ENCODE measurements at places on chromosomes 2 and 18.

DNA sequence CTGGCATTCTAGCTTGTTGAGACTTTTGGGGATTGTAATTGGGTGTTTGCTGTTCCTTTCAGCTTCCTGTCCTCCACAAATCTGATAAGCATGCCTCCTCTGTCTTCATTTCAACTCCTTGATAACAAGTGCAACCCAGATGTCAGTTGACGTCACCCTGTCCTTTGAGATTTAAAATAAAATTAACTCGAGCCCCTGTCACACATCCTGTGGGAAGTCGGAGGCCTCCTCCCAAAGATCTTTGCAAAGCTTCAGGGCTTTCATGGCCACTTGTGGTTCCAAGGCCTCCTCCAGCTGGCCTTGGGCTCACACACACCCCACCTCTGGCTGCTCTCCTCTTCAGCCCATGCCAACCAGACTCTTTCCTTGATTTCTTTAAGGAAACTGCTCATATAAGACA lies 69.9 kb upstream of the ITGA6 start:
- DNase-seq = no peak

DNA sequence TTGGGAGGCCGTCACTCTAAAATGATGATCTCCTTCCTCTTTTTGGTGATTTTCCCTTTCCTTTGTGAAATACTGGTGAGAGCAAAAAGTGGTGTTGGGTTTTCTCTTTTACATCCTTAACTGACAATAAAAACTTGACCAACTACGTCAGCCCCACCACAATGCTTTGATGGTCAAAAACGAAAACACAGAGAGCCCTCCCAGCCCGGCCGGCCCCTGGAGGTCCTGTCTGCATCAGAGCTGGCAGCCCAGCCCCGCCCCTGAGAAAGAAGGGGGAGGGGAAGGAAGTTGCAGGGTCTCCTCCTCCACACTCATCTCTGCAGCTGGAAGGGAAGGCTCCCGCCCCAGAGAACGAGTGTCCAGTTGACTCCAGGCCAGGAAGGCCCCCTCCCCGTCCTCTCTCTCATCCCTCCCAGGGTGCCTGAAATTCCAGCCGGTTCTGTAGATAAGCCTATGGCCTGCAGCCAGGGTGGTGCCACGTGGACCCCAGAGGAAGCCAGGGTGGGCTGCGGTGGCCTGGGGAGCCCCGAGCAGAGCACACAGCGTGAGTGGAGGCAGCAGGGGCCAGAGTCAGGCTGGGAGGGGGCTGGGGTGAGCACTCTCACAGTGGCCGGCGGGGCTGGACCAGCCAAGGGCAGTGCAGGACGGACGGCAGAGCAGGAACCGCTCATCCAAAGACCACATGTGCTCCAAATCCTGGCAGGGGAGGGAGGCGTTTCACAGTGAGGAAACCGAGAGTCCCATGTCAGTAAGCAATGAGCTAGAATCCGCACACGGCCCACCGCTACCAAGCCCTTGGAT lies 19.8 kb downstream of the BIN1 start:
- no peak for DNase-seq

GRCh38 chr18:48442761-48443160 lies 33.6 kb upstream of the ZBTB7C start:
- no peak for DNase-seq

DNA sequence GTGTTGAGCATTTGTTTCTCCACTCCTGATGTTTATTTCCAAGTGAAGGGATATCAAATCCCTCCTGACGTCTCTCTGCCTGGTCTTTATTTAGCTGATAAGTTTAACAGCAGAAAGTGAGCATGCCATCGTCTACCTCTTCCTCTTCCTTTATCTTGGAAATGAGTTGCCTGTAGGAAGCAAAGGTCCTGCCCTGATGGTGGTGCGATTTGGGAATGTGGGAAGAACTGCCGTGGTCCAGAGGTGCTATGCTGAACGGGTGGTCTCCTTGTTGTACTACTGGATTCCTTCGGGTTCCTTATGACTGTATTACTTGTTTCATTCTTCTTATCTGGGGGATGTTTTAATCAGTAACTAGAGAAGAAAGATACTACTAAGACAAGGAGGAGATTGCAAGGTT lies 217.5 kb downstream of the PMAIP1 start:
- no peak for DNase-seq

- DNase-seq = no peak
These were observed 25.6 kb downstream of the COBLL1 start for GRCh38 chr2:164816046-164816445.

GRCh38 chr2:223626716-223627115 lies 24.6 kb upstream of the SCG2 start:
- no peak for DNase-seq

DNA sequence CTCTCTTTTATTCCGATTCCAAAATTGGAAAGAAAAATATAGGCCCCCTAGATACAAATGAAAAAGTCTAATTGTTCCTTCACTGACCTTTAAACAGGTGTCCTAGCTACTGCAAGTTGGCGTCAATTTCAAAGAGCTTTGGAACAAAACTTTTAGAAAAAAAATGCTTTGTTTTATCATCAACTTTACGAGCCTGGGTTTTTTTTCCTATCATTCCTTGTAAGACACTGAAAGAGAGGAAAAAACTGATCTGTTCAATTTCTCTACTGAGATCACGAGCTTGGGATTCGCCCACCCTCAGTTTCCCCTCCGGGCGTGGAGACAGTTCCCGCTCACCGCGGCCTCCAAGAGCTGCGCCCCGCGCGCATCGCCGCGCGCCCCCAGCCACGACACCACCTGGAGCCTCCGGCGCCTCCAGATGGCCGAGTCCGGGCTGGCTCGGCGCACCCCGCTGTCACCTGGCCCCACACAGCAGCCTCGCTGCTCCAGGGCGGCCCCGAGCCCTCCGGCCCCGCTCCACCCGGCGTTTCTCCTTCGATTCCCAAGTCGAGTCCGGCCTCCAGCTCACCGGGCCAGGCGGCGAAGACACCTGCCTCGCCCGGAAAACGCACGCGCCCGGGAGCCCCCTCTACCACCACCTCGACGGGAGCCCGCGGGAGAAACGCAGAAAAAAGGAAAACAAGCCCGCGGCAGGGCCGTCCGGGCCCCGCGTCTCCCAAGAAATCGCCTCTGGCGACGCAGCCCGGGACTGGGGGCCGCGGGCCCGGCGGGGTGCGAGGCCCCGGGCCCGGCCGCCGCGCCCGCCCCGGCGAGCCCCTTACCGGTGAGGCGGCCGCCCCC lies 656 bp downstream of the TBC1D8 start:
- peak; percentile 18 for DNase-seq

DNA sequence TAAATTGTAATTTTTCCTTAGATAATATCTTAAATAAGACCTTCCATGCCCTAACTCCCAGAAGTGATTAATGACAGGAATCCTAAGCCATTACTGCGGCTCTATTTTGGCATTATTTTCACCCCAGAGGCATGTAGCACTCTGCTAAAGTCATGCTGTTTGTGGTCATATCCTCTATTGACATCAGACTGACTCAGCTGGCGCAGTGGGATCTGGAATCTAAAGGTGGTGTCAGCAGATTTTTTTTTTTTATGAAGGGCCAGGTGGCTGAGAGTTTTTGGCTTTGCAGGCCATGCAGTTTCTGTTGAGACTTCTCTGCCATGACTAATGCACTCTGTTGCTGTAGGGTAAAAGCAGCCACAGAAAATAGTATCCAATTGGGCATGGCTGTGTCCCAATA lies 64.1 kb upstream of the ACVR1C start:
- DNase-seq = no peak

DNA sequence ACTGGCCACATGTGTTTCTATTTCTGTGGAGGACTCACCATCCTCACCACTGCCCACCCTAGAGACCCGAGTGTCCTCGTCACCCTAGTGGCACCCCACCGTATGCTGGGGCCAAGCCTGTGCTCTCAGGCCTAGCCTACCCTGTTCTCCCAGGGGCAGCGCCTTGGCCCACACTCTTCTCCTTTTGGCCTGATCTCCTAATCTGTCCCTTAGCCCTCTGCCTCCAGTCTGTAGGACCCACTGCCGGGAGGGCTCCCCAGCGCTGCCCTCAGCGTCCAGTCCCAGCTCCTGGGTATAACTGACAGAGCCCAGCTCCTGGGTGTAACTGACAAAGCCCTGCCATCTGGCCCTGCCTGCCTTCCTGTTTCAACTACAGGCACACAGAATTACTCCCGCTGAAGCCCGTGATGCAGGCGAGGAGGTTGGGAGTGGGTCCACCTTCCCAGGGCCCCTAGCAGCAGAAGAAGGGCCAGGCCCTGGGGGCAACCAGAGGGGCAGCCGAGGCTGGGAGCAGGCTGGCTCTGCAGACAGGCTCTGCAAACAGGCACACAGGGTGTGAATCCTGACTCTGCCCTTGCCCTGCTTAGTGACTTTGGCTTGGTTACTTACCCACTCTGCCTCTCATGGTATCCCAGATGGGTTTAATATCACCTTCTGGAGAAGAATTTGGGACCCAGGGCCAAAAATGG lies 25.6 kb upstream of the PTMA start:
- DNase-seq = no peak

DNA sequence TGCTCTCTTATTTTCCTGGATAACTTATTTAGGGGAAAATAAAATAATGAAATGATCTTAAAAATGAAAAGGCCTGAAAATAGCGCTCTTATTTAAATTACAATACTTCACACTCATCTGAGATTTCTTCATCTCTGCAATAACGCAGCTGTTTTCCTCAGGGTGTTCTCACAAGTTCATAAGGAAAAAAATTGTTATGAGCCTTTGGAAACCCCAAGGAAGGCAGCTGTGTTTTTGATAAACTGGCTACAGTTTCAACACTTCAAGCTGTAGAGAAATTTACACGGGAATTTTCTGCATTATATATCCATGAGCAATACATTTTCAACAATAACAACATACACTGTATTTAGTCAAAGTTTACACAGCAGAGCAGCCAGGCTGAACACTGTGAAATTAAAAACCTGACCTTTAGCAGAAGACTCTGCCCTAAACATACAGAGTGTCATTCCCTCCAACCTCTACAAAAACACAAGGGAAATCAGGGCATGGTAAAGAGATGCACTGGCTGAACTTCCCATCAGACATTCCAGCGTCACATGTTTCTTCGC lies 959.6 kb downstream of the SLC4A3 start:
- no peak for DNase-seq

DNA sequence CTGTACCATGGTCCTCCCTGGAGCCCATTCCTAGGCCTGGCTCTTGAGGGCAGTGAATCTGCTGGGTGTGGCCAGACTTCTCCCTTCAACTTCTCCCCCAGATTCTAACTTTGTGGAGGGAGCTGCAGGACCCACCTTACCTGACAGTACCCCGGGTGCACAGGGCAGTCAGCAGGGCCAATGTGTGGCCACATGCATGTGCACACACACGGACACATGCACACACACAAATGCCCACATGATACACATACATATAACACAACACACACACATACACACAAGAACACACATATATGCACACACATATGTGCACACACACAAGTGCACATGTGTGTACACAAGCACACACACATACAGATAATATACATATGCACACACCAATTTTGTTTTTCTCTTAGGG lies 300.0 kb upstream of the HS6ST1 start:
- DNase-seq = no peak

- DNase-seq = no peak
These were observed 171.1 kb upstream of the RBMS1 start for GRCh38 chr2:160664603-160665140.

- DNase-seq = no peak
These were observed 23.0 kb downstream of the EPHA4 start for GRCh38 chr2:221549143-221549542.

GRCh38 chr2:16613539-16614011 lies 52.1 kb downstream of the CYRIA start:
- DNase-seq = peak; percentile 14

GRCh38 chr2:65700004-65700651 lies 267.7 kb upstream of the SPRED2 start:
- DNase-seq = no peak

- DNase-seq = no peak
These were observed 367.0 kb upstream of the RAB12 start for GRCh38 chr18:8242151-8242696.

- no peak for DNase-seq
These were observed 40.2 kb upstream of the EML4 start for GRCh38 chr2:42128721-42129486.

GRCh38 chr18:33269223-33269622 lies 171.3 kb downstream of the CCDC178 start:
- no peak for DNase-seq

DNA sequence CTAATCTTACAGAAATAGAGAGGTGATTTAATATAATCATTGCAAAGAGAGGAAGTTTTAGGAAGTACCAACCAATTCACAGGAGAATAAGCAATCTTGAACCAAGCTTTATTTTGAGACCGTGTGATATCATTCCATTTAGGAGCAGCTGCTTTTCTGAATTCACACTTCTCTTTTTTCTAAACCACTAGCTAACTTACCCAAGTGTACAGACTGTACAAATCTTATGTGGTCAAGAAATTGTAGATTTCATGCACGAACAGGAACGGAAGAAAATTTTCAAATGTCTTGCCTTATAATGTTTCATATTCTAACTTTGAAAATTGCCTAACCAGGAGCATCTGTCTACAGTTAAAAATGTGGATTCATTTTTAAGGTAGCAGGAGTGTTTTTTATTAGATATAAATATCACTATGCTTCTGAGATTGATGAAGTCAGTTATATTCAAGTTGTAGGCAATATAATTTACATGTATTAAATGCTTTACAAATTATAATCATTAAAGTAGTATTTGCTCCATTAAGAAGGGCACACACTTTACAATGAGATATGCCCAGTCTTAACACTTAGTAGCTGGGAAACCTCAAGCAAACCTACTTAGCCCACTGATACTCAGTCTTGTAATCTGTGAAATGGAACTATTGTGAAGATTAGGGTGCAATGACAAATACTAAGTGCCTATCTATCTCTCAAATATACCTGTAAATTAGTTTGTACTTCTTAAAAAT lies 302.2 kb upstream of the STON1 start:
- no peak for DNase-seq

GRCh38 chr18:50142441-50143120 lies 52.4 kb downstream of the MYO5B start:
- DNase-seq = no peak

GRCh38 chr2:186695081-186695756 lies 1.4 kb downstream of the FAM171B start:
- peak; percentile 67 for DNase-seq

- no peak for DNase-seq
These were observed 189.6 kb downstream of the DNER start for GRCh38 chr2:229524799-229525198.

DNA sequence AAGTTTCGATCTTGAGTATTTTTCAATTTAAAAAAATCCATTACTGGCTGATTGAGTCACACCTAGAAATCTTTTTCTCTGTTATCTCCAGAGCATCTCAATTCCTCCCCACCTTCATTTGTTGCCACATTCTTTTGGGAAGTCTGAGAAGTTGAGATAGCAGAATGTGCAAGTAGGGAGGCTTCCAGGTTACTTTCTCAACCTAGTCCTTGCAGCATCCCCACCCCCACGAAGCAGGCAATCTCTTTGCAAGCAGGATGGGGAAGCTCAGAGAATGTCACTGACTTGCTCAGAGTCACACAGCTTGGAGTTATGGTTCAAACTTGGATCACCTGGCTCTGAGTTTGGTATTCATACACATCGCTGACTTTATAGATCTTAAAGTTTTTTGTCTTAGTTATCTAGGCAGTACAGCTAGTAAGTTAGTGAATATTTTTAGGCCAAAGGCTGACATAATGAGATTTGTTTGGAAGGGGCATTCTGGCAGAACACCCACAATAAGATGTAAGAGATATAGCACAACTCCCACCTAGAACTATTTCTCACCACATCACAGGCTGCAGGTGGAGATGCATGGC lies 25.9 kb upstream of the LCLAT1 start:
- DNase-seq = no peak

Data from NCI-H526 treated with DMSO at 0.1 percent for 48 hours (cell line).